ENCODE measurements at places on chromosomes 6 and 20.
A peak's percentile ranks its signal among the peaks of the same experiment; 100 is the strongest.

DNA sequence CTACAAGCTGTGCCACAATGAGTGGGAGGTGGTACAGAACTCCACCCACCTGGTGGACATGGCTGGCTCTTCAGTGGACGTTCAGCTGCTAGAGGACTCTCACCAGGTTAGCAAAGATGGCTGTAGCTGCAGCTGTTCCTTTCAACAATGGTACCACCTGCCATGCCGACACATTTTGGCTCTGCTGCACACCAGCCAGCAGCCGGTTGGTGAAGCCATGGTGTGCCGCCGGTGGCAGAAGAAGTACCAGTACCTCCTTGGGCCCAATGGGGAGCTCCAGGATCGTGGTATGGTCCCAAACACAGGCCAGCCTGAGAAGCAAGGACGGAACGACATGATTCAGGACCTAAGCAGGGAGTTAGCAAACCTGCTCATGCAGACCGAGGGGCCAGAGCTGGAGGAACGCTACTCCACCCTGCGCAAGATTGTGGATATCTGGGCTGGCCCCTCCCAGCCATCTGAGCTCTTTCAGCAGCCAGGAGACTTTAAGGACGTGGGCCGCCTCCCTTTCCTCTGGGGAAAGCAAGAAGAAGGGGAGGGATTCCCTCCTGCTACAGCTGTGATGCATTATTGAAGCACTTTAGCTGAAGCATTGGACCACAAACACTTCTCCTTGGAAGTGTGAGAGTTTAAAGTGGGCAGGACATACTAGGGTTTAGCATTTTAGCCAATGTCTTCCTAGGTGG, 2.8 kb upstream of the ZSWIM1 start:
- peaks cover 12% of the 10 kb centered on the region for H3K36me3 ChIP-seq
- no peak for DNase-seq
- peaks cover 25% of the 10 kb centered on the region for H3K4me1 ChIP-seq
- H3K4me3 ChIP-seq: no peak overlapping the region

DNA sequence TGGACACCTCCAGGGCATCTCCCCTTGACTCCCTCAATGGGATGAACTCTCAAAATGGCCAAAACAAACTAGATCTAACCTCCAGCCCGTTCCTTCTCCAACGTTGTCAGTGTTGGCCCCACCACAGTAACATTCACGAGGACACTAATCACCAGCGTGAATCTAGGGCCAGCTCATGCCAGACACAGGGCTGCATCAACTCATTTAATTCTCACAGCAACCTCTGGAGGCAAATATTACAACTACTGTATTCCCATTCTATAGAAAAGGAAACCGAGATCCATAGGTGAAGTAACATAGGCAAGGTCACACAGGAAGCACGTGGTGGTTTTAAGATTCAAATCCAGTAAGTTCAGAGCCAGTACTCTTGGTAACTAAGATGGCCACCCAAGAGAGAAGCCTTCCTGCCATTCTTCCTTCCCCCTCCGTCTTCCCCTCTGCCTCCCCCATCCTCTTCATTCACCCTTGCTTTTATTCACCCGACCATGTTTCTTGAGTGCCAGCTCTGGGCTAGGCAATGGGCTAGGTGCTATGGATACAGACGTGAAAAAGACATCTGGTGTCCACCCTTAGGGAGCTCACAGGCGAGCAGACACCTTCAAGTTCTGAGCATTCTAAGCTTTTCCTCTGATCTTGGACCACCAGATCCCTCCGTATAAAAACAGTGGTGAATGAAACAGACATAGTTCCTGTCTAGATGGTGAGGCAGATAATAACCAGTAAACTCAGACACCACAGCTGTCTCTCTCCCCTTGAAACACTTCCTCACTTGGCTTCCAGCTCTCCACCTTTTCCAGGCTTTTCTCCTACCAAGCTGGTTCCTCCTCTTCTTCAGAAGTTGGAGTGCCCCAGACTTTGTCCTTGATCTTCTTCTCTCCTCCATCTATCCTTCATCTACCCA, 9.6 kb downstream of the CCM2L start:
- no peak for DNase-seq
- H3K27me3 ChIP-seq: peaks cover 96% of the 10 kb centered on the region
- peak overlapping the region; percentile 26 for H3K27ac ChIP-seq
- peak overlapping the region; percentile 86 for H3K4me3 ChIP-seq
- H3K36me3 ChIP-seq: peaks cover 5% of the 10 kb centered on the region

DNA sequence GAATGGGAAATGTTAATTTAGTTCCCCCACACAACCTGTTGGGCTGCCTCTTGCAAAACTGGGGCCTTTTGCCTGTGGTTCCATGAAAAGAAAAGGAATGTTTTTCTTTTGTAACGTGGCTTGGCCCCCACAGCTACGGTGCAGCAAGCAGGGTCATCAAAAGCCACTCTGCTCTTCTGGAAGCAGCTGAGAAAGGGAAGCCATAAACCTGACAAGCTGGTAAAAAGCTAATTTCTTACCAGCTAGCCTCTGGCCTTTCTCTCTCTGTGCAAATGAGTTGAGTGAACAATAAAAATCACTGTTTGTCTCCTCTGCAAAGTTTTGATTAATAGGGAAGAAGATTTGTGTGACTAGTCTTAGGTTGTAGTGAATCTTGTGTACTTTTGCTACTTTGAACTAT, 23.5 kb upstream of the NOTCH4 start:
- H3K27me3 ChIP-seq: no peaks in the 10 kb centered on the region
- no peak for DNase-seq
- H3K36me3 ChIP-seq: peaks cover 2% of the 10 kb centered on the region
- peaks cover 10% of the 10 kb centered on the region for H3K4me1 ChIP-seq
- H3K27ac ChIP-seq: no peak overlapping the region
- no peak overlapping the region for H3K4me3 ChIP-seq

DNA sequence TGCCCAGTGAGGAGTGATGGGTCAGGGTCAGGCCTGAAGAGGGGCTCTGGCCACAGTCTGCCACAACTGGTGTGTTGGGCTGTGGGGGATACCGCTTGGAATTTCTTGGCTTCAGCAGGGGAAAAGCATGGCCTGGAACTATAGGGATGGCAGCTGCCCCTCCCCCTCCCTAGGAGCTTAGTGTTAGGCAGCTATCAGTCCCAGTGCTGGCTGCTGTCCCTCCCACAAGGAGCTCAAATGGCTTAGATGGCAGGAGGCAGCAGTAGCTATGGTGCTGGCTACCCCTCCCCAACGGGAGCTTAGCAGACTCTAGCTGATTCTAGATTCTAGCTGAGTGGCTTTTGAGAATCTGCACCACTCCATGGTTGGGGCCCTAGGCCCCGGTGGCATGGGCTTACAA, 414.5 kb upstream of the HSF2 start:
- no peak overlapping the region for H3K4me3 ChIP-seq
- H3K27ac ChIP-seq: no peak overlapping the region
- H3K4me1 ChIP-seq: no peaks in the 10 kb centered on the region
- peaks cover 1% of the 10 kb centered on the region for H3K36me3 ChIP-seq
- no peak for DNase-seq
- H3K27me3 ChIP-seq: no peaks in the 10 kb centered on the region

DNA sequence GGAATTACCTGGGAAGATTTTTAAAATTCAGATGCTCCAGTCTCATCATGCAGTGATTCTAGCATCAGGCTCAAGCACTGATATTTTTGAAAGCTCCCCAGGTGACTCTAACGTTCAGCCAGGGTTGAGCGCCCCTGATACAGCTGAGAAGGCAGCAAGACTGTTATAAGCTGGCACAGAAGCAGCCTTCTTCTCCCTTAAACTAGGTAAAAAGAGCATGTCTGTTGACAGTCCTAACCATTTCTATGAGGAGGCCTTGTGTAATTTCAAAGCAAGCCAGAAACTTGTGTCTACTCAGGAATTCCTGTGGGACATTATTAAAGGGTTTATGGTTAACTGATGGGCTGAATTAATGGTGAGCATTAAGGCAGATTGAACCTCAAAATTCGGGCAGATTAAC, 141.9 kb downstream of the PDE7B start:
- no peaks in the 10 kb centered on the region for H3K36me3 ChIP-seq
- H3K4me1 ChIP-seq: no peaks in the 10 kb centered on the region
- H3K4me3 ChIP-seq: no peak overlapping the region
- no peak overlapping the region for H3K27ac ChIP-seq
- H3K27me3 ChIP-seq: peaks cover 29% of the 10 kb centered on the region

GRCh38 chr20:14412065-14412681, 74.8 kb upstream of the FLRT3 start:
- no peaks in the 10 kb centered on the region for H3K4me1 ChIP-seq
- H3K27me3 ChIP-seq: no peaks in the 10 kb centered on the region
- peaks cover 2% of the 10 kb centered on the region for H3K36me3 ChIP-seq
- no peak overlapping the region for H3K4me3 ChIP-seq
- H3K27ac ChIP-seq: no peak overlapping the region

DNA sequence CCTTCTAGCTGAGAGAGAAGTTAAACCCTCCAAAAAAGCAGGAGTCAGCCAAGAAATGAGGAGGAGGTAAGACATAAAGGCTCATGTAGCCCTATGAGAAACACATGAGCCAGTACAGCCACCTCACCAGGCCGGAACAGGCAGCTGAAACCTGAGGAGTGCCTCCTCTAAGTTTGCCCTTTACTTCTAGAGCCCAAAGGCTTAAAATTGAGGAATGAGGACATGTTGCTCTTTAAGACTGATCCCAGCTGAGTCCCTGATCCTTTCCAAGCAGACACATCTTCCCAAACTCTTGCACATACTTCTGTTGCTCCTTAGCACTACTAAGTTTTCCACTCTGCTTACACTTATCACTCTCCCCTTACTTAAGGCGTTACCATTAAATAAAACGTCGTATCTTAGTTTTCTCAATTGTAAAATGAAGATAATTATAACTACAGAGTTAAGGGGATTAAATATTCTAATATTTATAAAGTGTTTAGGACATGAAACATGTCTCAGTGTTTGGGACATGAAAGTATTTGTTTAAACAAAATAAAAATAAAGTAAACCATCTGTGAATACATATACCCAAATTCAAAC, 124.0 kb downstream of the OGFRL1 start:
- peaks cover 23% of the 10 kb centered on the region for H3K27me3 ChIP-seq
- H3K36me3 ChIP-seq: no peaks in the 10 kb centered on the region
- DNase-seq: no peak
- H3K4me3 ChIP-seq: no peak overlapping the region
- H3K4me1 ChIP-seq: no peaks in the 10 kb centered on the region

- no peak overlapping the region for H3K4me3 ChIP-seq
- H3K4me1 ChIP-seq: no peaks in the 10 kb centered on the region
- no peak overlapping the region for H3K27ac ChIP-seq
- no peak for DNase-seq
- peaks cover 6% of the 10 kb centered on the region for H3K36me3 ChIP-seq
- H3K27me3 ChIP-seq: no peaks in the 10 kb centered on the region
These were observed 106.2 kb downstream of the UBE3D start for GRCh38 chr6:82959385-82959941.

GRCh38 chr20:49272654-49273053, 5.2 kb downstream of the ZNFX1 start:
- peaks cover 69% of the 10 kb centered on the region for H3K36me3 ChIP-seq
- H3K27me3 ChIP-seq: no peaks in the 10 kb centered on the region
- DNase-seq: no peak
